ENCODE measurements at places on chromosomes 7 and 10.

GRCh38 chr7:122273117-122273516 is 31.4 kb downstream of the FEZF1 start:
- no peak for DNase-seq

- DNase-seq = no peak
Observed at GRCh38 chr10:10591715-10592341, 425.8 kb upstream of the CELF2 start.

DNA sequence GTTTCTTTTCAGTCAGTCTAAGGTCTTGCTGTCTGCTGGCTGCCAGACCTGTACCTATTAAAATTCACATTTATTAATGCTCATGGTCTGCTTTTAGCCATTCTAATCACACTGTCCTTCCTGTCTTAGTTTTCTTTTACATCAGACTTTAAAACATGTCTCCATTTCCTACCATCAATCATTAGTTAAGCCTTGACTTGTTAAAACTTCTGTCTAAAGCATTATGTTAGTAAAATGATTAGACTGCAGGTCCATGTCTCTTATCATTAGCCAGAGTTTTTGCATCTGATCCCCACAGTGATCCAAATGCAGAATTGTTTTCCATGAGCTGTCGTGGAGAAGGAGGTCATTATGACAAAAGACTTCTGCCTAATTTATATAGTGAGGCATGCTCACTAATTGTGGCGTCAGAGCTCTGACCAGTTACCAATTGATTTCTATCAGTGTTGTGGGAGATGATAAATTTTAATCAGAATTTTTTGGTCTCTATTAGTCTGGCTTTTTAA is 226.5 kb downstream of the DKK1 start:
- no peak for DNase-seq

GRCh38 chr10:71021402-71021801 is 133.0 kb upstream of the PCBD1 start:
- no peak for DNase-seq

GRCh38 chr7:47438411-47439029 is 143.4 kb downstream of the TNS3 start:
- DNase-seq = no peak

- no peak for DNase-seq
Observed at GRCh38 chr10:241451-241850, 106.2 kb downstream of the ZMYND11 start.

GRCh38 chr7:20470726-20471125 is 140.0 kb downstream of the ITGB8 start:
- DNase-seq = no peak

DNA sequence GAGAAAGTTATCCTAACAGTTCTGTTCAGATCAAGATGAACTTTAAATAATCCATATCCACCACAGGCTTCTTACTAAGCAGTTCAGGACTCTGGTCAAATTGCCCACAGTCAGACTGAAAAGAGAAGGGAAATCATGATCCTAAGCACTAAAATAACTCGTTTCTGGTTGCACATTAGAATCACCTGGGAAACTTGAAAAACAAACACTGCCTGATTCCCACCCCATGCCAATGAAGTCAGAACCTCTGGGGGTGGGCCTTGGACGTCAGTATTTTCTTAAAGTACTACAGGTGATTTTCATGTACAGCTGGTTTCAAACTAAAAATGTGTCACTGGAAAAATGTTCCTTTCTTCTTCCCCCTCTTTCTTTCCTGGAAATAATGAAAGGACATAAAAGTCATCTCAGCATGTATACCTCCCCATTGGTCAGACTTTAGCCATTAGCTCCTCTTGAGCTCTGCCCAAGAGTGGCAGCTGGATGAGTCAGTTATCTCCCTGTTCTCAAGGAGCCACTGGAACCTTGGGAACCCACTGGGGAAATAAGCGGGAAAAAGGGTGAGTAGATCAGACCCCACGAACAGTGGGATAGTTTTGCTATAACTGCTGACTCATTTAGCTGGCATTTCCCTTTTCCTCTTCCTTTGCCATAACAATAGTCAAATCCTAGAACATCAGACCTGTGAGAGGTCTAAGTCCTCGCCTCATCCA is 75.3 kb upstream of the IL6 start:
- no peak for DNase-seq

- no peak for DNase-seq
Observed at GRCh38 chr7:112740667-112741066, 49.5 kb downstream of the TMEM168 start.

DNA sequence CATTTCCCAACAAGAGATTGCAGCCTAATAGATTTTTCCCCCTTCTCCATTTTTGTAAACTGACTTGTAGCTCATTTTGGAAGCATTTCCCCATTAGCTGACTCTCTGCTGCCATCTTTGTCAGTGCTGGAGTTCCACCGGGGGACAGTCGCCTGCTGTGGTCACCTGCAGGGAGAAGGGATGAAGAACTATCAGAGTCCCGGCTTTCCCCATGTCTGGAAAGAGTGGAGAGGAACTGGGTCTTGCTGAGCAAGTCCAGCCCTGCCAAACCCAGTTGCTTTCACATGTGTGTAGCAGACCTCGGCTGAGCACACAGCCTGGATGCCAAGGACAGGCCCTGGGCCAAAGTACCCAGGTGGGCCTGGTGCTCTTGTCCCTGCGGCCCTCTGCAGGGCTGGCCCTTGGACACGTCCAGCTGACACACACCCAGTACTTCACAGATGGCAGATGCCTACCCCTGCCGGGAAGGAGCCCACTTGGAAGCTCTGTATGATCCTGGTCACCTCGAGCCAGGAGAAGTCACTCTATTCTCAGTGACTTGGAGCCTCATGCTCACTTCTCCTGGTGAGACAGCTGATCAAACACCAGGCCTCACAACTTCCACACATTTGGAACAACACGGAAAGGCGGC is 157.3 kb upstream of the NPVF start:
- DNase-seq = no peak

DNA sequence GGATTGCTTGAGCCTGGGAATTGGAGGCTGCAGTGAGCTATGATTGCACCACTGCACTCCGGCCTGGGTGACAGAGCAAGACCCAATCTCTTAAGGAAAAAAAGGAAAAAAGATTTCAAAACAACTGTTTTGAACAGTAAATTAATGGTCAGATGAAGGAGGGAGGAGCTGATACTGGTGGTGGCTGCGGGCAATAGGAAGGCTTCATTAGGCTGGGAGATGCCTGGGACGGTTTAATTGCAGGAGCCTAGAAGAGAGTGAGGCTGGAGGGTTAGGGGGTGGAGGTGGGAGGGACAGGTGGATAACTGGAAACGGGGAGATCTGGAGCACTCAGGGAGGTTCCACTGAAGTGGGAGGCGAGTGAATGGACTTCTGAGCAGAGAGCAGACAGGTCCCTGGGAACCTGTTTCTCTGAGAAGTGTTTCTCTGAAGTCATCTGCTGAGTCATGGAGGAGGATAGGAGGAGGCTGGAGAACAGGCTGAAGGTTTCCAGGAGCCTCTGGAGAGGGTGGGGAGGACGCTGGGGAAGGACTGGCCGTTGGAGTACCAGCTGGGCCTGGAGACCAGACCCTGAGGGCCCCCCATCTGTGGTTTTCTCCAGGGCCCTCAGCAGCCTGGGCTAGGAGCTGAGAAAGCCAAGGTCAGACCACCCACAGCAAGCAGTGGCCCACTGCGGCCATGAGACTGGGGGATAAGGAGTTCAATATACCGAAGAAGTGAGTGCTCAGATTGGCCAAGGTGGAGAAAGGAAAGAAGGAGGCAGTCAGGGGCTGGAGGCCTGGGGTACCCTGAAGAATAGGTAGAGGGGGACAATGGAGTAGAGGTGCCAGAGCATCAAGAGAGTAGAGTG is 14.4 kb upstream of the YWHAG start:
- no peak for DNase-seq

DNA sequence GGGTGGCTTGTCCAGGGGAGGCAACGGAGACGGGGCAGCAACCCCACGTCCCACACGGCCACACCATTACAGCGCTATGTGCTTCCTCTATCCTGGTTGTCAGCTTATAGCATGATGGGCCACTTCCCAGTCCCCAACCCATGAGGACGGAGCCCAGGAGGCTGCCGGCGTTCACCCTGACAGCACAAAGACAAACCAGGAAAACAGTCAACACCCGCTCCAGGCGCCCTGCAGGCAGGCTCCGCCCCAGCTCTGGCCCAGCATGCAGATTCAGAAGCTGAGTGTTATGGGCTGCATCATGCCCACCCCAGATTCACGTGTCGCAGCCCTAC is 14.8 kb downstream of the WDR86 start:
- DNase-seq = no peak

DNA sequence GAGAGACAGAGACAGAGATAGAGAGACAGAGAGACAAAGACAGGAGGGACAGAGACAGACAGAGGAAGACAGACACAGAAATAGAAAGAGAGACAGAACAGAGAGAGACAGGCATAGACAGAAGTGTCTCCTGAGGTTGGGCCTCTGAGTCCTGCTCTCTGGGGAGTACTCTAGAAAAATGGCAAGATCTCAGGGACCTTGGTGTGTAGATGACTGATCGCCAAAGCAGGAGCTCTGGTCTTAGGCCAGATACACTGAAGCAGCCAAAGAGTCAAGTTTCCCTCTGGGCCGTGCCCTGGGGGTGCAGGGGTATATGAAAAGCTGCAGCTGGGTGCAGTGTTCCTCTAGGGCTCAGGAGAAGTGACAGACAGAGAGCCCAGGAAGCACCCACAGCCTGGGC is 176.6 kb upstream of the TNS3 start:
- no peak for DNase-seq

Data from stimulated activated CD4-positive, alpha-beta T cell treated with anti-CD3 and anti-CD28 coated beads, Interleukin-15, amount 100 ng/mL, for 1 hour (primary cell).